ENCODE measurements at places on chromosomes 13 and 19.

DNA sequence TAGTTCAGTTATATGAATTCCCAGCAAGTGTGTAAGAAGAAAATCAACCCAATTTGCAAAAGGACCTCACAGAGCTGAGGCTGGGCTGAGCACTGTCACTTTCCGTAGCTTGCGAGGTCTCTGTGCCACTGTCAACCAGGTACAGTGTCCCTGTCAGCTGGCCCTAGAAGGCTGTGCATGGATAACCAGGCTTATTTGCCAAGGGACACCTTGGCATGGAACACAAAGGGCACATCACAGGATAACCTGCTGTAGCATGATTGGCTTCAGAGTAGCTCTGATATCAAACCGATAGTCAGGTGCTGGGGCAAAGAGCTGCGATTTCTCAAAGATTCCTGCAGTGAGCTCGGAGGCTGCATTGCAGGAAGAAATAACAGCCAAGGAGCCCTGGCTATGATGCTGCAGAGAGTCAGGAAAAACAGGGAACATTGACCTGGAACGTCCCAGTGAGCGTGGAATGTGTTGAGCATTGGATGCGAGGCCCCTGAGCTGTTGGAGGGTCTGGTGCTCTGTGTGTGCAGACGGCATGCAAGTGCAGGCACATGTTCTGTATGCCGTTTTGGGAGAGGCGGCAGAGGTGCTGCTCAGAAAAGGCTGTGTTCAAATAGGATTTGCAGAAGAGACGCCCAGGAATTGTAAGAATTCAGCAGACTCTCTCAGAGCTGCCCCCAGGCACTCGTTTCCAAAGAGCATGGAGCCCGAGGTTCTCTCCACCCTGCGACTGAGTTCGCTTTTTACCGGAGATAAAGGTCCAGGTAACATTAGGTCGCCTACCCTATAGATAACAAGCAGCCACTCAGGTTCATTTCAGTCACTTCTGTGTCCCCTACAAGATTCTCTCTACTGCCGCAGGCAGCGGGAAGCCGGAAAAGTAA, 213.5 kb upstream of the IRS2 start:
- no peak for DNase-seq

DNA sequence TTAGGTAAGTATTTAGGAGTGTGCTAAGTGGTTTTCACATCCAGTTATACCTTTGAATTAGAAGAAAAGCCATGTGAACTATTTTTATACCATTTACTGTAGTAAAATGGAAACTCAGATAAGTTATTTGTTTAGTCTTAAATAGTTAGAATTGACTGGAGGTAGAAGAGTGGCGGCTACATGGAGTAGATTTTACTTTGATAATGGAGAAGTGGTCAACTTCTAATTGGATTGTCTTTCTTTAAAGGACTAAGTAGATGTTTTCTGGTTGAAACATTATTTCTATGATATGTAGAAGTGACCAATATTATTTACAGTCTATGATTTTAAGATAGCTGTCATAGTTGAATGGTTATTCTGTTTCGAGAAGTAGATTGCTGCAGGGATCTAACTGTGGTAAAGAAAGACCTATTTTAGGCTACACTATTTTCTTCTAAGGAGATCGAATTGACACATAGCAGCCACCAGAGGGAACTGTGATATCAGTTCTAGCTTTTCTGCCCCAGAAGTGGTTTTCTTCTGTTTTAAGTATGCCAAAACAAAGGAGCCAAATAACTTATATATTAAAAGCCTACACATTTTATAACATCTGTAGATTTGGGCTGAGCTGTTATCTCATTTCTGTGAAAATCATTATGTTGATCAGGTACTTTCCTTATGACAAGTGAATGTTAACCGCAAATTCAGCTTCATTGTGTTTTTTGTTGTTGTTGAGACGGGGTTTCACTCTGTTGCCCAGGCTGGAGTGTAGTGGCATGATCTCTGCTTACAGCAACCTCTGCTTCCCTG, 26.1 kb downstream of the ZMYM2 start:
- DNase-seq, result peak; percentile 22

GRCh38 chr13:113442354-113442984, 10.8 kb downstream of the ADPRHL1 start:
- no peak for DNase-seq

GRCh38 chr13:40983725-40984667, 35.1 kb downstream of the ELF1 start:
- DNase-seq, result no peak

GRCh38 chr13:97141564-97142005, 80.5 kb upstream of the MBNL2 start:
- no peak for DNase-seq

GRCh38 chr13:55538424-55538823, 1602.3 kb upstream of the PRR20A start:
- no peak for DNase-seq

DNA sequence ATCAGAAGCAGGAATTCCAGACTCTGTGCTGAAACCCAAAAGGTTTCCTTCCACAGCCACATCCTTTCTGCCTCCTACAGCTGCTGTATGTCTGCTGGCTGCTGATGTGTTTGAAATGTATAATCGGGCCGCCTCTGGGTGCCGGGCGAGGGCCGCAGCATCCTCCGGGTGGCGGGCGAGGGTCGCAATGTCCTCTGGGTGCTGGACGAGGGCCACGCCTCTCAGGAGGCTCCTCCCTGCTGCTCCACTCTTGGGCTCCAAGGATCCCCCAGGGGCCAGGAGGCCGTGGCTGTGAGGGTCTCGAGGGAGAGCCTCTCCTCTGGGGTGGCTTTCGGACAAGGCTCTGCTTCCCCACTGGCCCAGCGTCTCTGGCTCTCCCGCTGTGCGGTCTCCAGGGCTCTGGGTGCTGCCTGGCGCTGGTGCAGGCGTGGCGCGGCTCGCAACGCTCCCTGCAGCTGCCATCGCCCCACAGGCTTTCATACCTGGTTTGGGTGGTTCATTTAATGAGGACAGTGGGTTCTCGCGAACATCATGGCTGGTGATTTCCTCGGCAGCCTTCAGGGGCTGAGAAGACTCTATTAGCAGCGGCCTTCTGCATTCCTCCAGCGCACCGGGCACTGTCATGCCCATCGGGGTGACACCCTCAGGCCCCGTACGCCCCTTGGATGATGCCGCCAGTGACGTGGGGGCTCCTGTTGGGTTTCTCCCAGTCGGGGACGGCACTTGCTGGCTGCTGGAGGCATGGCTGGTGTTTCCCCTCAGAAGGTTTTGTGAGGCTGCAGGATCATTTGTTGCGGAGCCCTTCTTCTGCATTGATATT, 41.8 kb upstream of the GRTP1 start:
- DNase-seq, result no peak

DNA sequence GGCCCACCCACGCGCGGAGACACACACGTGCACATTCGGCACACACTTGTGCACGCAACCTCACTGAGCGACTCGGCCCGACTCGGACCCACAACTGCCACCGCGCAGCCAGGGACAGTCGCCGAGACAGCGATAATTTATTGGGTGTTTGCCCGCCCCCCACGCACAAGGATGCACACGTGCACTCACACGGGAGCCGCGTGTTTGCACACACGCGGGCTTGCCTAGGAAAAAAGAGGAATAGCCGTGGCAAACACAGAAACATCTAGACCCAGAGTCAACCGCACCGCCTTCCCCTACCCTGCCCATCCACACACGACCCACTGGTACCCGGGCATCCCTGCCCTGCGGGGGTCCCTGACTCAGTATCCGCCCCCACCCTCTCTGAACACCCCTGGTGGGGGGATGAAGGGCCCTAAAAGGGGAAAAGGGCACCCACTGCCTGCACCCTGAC, 1.1 kb upstream of the SSBP4 start:
- peak; percentile 13 for DNase-seq

- DNase-seq, result no peak
Observed at GRCh38 chr13:38415233-38415632, 65.6 kb downstream of the UFM1 start.

DNA sequence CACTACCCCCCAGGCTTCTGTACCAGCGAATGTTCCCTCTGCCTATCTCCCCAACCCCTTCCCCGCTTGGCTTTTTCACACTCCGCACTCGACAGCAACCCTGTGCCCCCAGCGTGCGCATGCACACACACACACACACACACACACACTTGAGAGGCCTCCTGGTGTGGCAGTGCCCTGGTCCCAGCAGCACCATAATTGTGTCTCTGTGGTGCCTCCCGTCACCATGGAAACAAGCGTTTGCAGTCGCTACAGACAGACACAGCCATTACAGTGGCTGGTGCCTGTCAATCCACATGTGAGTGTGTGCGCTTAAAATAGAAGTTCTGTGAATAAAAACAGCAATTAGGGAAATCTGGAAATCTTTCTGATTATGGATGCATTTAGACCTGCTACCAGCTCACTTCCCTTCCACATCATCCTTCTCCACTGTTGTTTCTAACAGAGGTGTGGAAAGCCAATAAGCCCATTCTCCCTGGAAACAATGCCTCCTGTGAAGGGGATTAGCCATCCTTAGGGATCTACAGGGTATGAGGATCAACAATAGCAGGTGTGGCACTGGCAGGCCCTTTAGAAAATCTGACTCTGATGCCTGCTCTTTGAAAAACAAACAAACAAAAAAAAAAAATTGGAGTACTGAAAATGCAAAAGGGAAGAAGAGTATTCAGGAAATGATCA, 146.3 kb downstream of the DCLK1 start:
- DNase-seq, result no peak

GRCh38 chr19:57642396-57643046, 9.6 kb downstream of the ZNF211 start:
- DNase-seq, result no peak

GRCh38 chr13:45594764-45595163, 20.8 kb downstream of the ERICH6B start:
- DNase-seq, result no peak

DNA sequence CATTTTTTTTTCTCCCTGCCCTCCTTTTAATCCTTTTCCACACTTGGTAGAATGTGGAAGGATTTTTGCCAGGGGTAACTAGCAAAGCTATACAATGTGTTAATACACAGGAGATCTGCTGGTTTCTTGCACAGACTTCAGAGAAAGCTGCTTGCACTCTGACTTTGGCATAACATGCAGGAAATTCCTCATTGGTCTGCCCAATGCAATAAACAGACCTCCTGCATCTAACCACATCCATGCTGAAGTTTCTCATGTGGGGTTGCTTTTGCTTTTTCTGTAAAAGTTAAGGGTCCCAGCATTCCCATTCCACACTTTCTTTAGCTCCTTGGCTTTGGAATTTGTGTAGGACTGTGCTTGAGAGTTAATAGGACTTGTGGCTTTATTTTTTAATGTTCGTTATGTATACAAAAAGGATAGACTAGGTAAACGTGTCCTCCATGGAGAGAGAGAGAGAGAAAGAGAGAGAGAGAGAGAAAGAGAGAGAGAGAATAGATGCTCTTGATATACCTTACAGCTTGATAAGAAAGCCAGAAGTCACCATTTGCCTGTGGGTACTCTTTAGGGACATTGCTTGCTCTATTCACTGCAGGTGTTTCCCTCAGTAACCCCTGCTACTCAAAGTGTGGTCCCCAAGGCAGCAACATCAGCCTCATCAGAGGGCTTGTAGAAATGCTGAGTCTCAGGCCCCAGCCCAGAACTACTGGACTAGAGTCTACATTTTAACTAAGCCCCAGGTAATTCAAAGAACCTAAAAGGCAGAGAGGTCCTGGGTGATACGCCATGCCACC, 170.5 kb downstream of the SHISA2 start:
- DNase-seq, result no peak

- DNase-seq, result no peak
Observed at GRCh38 chr19:9566729-9567128, 17.6 kb downstream of the ZNF121 start.

GRCh38 chr19:42351079-42351735, 25.8 kb downstream of the MEGF8 start:
- DNase-seq, result no peak

- peak; percentile 1 for DNase-seq
Observed at GRCh38 chr19:17680230-17680722, 7.9 kb downstream of the UNC13A start.
